ENCODE measurements at places on chromosomes 2 and 18. TPM values are rescaled to one million over a fixed set of nuclear protein-coding genes. Genes with fewer than 3 reads are reported as not detected.
A peak's percentile ranks its signal among the peaks of the same experiment; 100 is the strongest.

The ALLC gene
- total RNA-seq = not detected

DNA sequence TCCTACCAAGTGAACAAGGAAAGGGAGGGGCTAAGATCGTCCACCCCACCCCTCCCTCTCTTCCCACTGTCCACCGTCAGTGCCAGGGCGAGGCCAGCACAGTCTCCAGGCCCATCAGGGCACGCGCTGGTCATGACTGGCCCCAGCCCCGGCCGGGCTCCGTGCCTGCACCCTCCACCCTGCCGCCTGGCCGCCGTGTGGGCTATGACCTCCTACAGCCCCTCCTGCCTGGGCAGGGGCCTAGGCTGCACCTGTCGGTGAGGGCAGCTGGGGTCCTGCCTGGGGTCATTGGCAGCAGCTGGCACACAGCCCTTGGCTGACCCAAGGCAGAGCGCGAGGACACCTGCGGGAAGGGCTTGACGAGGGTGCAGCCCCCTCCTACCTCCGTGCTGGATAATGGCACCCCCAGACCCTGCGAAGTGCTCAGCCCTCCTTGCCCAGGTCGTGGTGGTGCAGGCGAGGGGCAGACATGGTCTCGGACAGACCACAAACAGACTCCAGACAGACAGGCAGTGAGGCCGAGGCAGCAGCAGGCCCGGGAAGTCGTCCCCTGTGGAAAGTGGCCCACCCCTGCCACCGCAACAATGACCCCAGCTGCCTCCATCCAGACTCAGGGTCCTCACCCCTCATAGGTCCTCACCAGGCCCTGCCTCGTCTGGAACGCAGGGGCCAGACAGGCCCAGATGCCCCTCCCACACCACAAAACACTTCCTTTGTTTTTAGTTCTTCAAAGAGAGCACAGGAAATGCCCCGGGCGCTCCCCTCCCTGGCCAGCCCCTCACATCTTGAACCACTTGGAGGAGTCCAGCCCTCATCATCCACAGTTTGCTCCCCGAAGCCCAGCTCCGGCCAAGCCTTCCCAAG is 43.1 kb upstream of the GPC1 start:
- H3K27me3 ChIP-seq = no peaks in the 10 kb centered on the region
- H3K27ac ChIP-seq = no peak overlapping the region
- H3K4me3 ChIP-seq = no peak overlapping the region
- H3K36me3 ChIP-seq = no peaks in the 10 kb centered on the region
- H3K4me1 ChIP-seq = peaks cover 8% of the 10 kb centered on the region

GRCh38 chr2:64319896-64320295 is 134.1 kb upstream of the LGALSL start:
- no peak for DNase-seq
- peaks cover 6% of the 10 kb centered on the region for H3K27me3 ChIP-seq
- no peak overlapping the region for H3K4me3 ChIP-seq
- no peak overlapping the region for H3K27ac ChIP-seq
- H3K4me1 ChIP-seq = no peaks in the 10 kb centered on the region

The NFU1 gene
- 117 TPM for total RNA-seq

DNA sequence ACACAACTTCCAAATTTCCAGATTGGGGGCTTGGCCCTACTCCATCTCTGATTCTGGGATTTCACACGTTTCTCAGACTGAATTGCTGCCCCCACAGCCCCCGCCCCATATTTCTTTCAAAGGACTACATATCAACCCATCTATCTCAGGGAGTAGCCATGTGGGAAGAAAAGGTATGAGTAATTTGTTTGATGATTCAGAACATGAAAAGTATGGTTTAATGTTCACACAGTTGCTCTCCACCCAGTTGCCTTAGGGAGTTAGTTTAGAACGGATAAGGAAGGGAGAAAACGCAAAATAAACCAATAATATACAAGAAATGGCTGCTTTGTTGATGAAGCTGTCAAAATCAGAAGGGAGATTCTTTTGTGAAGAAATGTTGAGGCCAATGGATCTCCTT is 145.1 kb downstream of the PIEZO2 start:
- no peak for DNase-seq
- no peaks in the 10 kb centered on the region for H3K4me1 ChIP-seq
- H3K4me3 ChIP-seq = no peak overlapping the region
- peaks cover 6% of the 10 kb centered on the region for H3K27me3 ChIP-seq
- H3K36me3 ChIP-seq = no peaks in the 10 kb centered on the region
- H3K27ac ChIP-seq = no peak overlapping the region

DNA sequence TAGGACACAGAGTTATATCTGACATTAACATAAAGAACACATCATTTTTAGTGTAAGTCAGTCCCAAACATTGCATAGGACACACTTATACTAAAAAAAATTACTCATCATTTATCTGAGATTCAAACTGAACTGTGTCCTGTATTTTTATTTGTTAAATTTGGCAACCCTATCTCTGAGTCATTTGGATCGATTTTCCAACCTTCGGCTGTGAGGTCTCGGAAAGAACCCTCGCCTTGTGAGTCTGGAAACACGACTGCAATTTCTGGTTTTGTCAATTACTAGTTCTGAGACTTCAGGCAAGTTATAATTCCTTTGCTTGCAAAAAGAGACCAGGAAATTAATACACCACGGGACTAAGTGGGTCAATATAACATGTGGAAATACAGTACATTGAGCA is 14.0 kb downstream of the ATP8B1 start:
- no peaks in the 10 kb centered on the region for H3K27me3 ChIP-seq
- H3K36me3 ChIP-seq = no peaks in the 10 kb centered on the region
- DNase-seq = no peak
- peak overlapping the region; percentile 84 for H3K27ac ChIP-seq
- H3K4me1 ChIP-seq = peaks cover 93% of the 10 kb centered on the region

DNA sequence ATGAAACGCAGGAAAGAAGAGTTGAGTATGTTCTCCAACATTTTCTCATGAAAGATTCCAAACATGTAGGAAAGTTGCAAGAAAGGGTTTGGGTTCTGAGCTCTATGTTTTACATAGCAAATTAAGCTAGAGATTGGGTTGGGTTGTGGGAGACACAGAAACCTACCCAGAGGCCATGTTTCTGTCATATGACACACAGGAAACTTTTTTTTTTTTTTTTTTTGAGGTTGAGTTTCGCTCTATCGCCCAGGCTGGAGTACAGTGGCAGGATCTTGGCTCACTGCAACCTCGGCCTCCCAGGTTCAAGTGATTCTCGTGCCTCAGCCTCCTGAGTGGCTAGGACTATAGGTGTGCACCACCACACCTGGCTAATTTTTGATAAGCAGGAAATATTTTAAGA is 57.6 kb downstream of the DOCK10 start:
- no peaks in the 10 kb centered on the region for H3K36me3 ChIP-seq
- peak overlapping the region; percentile 69 for H3K27ac ChIP-seq
- no peak overlapping the region for H3K4me3 ChIP-seq
- H3K27me3 ChIP-seq = no peaks in the 10 kb centered on the region
- H3K4me1 ChIP-seq = no peaks in the 10 kb centered on the region

DNA sequence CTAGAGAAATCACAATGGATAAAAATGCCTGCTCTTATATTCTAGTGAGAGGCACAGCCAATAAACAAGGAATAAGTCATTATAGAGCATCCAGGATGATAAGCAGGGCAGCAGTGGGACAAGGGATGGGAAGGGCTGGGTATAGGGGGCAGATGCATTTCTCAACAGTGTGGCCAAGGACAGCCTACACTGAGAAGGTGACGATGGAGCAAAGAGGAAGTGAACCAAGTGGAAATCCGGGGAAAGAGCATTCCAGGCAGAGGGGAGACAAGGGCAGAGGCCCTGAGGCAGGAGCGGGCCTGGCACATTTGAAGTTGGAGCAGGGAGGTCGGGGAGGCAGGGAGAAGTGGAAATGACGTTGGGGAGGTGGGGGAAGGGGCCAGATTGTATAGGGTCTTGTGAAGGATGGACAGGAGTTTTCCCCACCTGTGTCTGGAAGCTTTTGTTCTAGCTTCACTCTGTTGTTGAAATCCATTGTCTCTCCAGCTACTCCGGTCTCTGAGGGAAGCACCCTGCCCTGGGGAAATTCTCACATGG is 17.6 kb downstream of the TMEM177 start:
- H3K4me1 ChIP-seq = no peaks in the 10 kb centered on the region
- no peak overlapping the region for H3K4me3 ChIP-seq
- DNase-seq = no peak
- no peaks in the 10 kb centered on the region for H3K36me3 ChIP-seq

DNA sequence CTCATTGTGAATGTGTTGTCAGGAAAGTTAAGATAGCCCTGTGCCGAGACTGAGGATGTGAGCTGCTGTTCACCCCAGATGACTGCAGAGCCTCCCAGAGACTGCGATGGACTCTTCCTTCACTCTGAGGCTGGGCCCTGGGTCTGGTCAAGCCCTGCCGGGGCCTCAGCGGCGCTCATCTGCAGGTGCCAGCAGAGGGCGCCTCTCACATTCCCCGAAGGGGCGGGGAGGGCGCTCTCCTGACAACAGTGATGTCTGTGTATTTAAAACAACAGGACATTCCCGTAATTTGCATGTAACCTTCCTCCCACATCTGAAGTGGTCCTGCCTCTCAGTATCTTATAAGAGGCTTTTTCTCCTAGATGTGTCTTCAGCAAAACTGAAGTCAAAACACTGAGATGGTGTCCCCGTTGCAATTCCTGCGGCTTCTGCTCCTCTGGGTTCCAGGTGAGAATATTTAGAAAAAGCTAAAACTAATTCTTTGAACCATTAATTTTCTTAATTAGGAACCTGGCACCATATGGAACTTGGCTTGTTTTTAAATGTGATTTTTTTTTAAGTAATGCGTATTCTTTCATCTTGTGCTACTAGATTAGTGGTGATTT is 1377.9 kb downstream of the RPIA start:
- peaks cover 87% of the 10 kb centered on the region for H3K27me3 ChIP-seq
- no peak for DNase-seq
- no peaks in the 10 kb centered on the region for H3K4me1 ChIP-seq

DNA sequence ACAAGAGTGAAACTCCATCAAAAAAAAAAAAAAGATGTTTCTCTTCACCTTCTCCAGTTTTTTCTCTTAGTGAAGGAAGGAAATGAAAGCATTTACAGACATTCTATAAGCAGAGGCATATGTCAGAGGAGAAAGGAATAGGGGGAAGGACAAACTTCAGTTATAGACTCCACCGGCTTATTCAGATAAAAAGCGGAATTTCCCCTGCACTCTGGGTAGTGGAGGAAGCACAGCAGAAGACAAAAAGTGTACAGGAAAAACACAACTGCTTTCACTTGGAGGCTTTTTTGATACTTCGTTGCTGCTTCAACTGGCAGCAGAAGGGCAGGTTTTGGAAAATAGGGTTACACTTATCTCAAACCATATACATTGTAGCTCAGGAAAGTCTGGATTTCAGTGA is 3.2 kb upstream of the MGAT4A start:
- peak overlapping the region; percentile 33 for H3K27ac ChIP-seq
- no peaks in the 10 kb centered on the region for H3K27me3 ChIP-seq
- DNase-seq = no peak
- no peaks in the 10 kb centered on the region for H3K36me3 ChIP-seq
